ENCODE measurements at places on chromosomes 7 and 10.

DNA sequence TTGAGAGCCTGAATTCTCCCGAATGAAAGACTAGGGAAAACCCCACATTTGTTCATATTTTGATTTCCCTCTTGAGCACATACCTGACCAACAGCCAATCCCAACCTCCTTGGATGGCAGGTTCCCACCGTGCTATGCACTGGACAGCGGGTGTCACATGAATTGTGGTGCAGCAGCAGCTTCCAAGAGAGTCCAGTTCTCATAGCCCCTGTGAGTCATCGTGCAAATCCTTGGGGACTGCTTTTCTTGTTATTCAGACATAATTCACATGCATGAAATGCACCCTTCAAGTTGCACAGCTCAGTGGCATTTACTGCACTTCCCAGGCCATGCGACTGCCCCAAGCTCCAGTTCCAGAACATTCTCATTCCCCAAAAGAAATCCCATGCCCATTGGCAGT is 67.8 kb upstream of the PPP2R2D start:
- H3K4me1 ChIP-seq = no peaks in the 10 kb centered on the region
- no peaks in the 10 kb centered on the region for H3K27me3 ChIP-seq
- no peaks in the 10 kb centered on the region for H3K36me3 ChIP-seq
- H3K4me3 ChIP-seq = no peak overlapping the region

DNA sequence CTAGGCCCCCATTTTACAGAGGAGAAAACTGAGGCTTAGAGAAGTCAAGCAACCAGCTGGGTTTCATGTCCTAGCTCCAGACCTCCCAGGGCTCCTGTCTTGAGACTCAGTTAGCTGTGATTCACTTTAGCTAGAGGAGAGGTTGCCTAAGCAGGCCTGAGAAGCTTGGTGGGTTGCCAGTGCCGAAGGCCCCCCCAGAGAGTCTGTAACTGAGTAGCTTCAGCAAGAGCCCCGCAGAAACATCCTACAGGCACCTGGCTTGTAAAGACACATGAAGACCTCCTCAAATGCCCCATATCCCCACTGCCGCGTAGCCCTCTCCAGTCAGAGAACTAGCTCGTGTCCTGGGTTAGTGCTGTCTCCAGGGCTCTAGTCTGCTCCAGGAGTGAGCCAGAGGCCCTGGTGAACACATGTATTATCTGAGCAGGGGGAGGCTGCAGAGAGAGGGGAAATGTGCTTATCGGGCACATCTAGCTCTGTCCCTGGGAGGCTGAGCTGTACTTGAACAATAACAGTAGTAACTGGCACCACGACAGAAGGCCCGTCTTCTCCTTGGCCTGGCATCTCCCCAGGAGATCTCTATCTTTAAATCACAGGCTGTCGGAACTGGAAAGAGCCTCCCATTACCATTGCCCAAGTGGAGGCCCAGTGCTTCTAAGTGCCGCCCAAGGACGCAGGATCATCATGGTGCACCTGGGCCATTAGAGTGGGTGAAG is 28.9 kb downstream of the UNC5B start:
- H3K4me3 ChIP-seq = no peak overlapping the region
- H3K27me3 ChIP-seq = no peaks in the 10 kb centered on the region
- no peaks in the 10 kb centered on the region for H3K36me3 ChIP-seq

DNA sequence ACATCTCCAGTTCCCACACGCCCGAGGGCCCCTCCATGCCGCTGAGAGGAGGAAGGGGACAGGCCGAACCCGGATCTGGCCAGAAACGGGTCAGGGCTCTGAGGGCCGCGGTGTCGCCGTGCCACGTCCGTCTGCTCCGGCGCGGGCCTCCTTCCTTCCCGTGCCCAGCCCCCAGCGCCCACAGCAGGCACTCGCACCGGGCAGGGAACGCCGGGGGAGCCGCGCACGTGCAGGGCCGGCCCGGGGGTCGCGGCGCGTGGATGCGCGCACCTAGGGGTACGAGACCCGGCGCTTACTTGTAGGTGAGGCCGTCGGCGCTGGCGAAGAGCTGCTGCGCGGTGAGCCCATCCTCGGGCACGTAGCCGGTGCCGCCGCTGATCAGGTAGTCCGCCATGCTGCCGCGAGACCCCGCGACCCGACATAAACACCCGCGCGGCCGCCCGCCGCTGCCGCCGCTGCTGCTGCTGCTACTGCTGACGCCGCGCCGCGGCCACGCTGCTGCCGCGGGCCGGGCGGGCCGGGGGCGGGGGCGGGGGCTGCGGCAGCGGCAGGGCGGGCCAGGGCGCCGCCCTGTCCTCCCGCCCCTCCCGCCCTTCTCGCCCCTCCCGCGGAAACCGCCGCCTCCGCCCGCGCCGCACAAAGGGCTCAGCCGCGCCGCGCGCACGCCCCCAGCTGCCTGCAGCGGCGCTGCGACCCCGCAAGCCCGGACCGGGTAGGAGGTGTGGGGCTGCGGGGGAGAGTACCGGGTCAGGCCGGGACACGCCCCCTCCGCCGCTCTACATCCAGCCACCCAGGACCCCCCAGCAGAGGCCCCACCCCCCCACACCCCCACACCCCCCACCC is 4.1 kb downstream of the IMPDH1 start:
- H3K4me3 ChIP-seq = peak overlapping the region; percentile 81
- H3K27ac ChIP-seq = no peak overlapping the region
- peaks cover 4% of the 10 kb centered on the region for H3K27me3 ChIP-seq
- peak; percentile 60 for DNase-seq
- no peaks in the 10 kb centered on the region for H3K36me3 ChIP-seq

DNA sequence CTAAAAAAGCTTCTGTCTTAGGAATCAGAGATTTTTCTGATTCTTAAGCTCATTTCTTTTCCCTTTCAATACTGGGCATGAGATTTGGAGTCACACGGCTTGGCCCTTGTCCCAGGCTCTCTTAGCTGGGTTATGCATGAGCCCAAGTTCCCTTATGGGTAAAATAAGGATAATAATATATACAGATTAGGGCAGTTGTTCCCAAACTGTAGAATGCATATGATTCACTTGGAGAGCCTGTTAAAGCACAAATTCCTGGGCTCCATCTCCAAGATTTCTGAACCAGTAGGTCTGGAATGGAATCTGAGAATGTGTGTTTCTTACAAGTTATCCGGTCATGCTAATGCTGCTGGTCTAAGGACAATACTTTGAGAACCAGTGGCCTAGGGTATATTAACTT is 154.0 kb downstream of the REEP3 start:
- no peaks in the 10 kb centered on the region for H3K27me3 ChIP-seq
- H3K27ac ChIP-seq = no peak overlapping the region
- H3K36me3 ChIP-seq = no peaks in the 10 kb centered on the region
- H3K4me1 ChIP-seq = peaks cover 10% of the 10 kb centered on the region

GRCh38 chr7:18828994-18829857 is 288.2 kb downstream of the TWIST1 start:
- H3K4me3 ChIP-seq = no peak overlapping the region
- H3K27ac ChIP-seq = no peak overlapping the region
- no peaks in the 10 kb centered on the region for H3K4me1 ChIP-seq
- H3K36me3 ChIP-seq = no peaks in the 10 kb centered on the region
- no peaks in the 10 kb centered on the region for H3K27me3 ChIP-seq
- no peak for DNase-seq

DNA sequence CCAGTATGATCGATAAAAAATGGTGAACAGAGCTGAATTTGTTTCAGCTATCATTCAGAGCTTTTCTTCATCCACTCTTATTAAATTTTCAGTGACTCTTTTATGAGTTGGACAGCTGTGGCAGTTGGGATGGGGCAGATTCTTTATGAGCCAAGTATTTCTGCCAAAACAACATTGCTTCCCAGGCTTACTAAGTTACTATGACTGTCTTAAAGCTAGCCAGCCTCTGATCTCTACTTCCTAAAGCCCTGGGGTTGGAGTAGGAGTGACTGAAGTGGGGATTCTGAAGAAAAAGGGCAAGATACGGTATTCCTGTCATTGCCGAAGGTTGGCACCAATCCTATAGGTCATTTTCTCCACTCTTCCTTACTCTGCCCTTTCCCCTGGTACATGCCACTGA is 12.7 kb downstream of the RPP30 start:
- no peak for DNase-seq
- H3K4me3 ChIP-seq = no peak overlapping the region
- no peaks in the 10 kb centered on the region for H3K27me3 ChIP-seq
- peak overlapping the region; percentile 18 for H3K27ac ChIP-seq
- H3K36me3 ChIP-seq = no peaks in the 10 kb centered on the region

- no peaks in the 10 kb centered on the region for H3K36me3 ChIP-seq
- no peak overlapping the region for H3K27ac ChIP-seq
- H3K4me1 ChIP-seq = peaks cover 64% of the 10 kb centered on the region
Observed at GRCh38 chr10:27527666-27528295, 23.7 kb downstream of the RAB18 start.

- no peaks in the 10 kb centered on the region for H3K27me3 ChIP-seq
- no peak overlapping the region for H3K27ac ChIP-seq
- no peaks in the 10 kb centered on the region for H3K4me1 ChIP-seq
- no peak for DNase-seq
- H3K36me3 ChIP-seq = no peaks in the 10 kb centered on the region
Observed at GRCh38 chr7:157493776-157494175, 157.0 kb downstream of the DNAJB6 start.

- no peak overlapping the region for H3K4me3 ChIP-seq
- no peaks in the 10 kb centered on the region for H3K4me1 ChIP-seq
- H3K27ac ChIP-seq = no peak overlapping the region
- DNase-seq = no peak
- H3K36me3 ChIP-seq = no peaks in the 10 kb centered on the region
- H3K27me3 ChIP-seq = no peaks in the 10 kb centered on the region
Observed at GRCh38 chr7:27834179-27834921, 94.4 kb downstream of the TAX1BP1 start.

DNA sequence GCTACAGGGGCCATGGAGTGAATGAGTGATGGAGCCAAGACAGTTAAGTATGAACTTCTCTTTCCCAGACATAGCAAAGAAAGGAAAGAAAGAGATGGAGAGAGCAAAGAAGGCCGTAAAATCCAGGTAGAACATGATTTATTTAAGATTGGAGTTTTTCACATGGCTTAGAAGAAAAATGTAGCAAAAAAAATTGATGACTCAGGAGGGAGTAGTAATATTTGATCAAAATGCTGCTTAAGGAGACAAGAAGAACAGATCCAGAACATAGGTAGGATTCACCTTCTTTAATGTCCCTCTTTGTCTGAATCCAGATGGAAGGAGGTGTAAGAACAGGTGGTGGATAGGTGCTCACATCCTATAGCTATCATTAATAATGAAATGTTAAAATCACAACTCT is 51.0 kb upstream of the GLCCI1 start:
- H3K4me1 ChIP-seq = peaks cover 15% of the 10 kb centered on the region
- no peak overlapping the region for H3K4me3 ChIP-seq
- DNase-seq = no peak
- no peaks in the 10 kb centered on the region for H3K36me3 ChIP-seq
- no peaks in the 10 kb centered on the region for H3K27me3 ChIP-seq
- H3K27ac ChIP-seq = no peak overlapping the region

DNA sequence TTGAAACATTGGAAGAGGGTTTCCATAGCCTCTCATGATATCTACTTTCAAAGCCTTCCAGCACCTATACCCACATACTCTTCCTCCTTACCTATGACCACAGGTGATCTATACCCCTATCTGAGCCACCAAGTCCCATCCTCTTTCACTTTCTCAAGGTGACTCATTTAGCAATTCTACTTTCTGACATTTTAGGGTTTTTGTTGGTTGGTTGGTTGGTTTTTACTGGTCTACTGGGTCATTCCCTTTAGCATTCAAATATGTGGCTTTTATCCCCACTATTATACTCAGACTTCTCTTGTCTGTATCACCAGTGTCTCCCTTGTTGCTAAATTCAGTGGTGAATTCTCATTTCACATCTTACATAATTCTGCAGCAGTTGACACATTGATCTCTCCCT is 130.4 kb upstream of the STEAP4 start:
- H3K4me1 ChIP-seq = no peaks in the 10 kb centered on the region
- DNase-seq = no peak

- DNase-seq = no peak
- no peak overlapping the region for H3K4me3 ChIP-seq
- H3K27me3 ChIP-seq = no peaks in the 10 kb centered on the region
- no peak overlapping the region for H3K27ac ChIP-seq
Observed at GRCh38 chr10:24771943-24772694, 48.4 kb upstream of the ARHGAP21 start.

- DNase-seq = no peak
- no peak overlapping the region for H3K27ac ChIP-seq
- H3K4me3 ChIP-seq = no peak overlapping the region
- H3K27me3 ChIP-seq = no peaks in the 10 kb centered on the region
- H3K4me1 ChIP-seq = no peaks in the 10 kb centered on the region
Observed at GRCh38 chr7:72345208-72345727, 66.9 kb downstream of the CALN1 start.

Data from psoas muscle (tissue), 8 donors.